ENCODE measurements at places on chromosomes 4 and X.
A peak's percentile ranks its signal among the peaks of the same experiment; 100 is the strongest.

DNA sequence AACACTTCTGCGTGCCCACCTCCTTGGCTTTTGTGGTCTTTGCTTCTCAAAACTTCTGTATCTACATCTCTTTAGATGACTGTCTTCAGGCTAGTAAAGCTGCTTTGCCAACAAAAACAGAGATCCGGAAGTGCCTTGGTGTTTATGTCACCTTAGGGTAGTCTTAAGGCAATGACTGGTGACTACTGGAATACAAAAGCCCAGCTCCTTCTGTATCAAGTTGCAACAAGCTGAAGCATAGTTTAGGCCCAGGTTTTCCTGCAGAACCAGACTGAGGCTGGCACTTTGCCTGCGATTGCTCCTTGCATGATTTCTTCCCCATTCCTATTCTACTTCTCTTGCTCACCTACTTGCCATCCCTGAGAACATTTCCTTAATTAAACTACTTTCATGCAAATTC lies 333.8 kb downstream of the DMD start:
- no peak for DNase-seq

GRCh38 chr4:172546782-172547181 lies 621.8 kb upstream of the GALNT7 start:
- no peak for DNase-seq

DNA sequence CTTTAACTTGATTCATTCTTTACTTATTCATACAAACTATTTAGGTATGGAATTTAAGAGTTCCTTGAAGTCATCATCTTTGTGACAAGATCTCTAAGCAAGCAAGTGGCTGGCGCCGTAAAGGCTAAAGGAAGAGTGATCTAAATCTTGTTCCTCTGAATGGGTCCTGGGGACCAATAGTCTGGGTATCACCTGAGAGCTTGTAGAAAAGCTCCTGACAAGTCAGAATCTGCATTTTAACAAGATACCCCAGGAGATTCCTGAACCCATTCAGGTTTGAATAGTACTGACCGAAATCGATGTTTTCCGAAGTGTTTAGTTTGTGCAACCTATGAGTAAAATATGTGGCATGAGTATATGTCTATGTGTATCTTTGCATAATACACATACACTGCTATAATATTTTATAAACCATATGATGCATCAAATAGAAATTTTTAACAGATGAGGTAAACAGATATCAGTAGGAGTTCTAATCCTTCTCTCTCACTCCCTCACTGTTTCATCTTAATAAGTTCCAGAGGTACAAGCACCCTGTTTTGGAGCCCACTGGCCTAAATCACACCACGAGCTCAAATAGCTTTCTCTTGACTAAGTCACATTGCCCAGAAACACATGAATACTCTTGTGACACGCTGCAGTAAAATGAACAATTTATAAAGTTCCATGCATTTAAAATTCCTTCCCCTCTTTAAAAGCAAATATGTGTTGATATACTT lies 170.0 kb downstream of the RELL1 start:
- DNase-seq = no peak

DNA sequence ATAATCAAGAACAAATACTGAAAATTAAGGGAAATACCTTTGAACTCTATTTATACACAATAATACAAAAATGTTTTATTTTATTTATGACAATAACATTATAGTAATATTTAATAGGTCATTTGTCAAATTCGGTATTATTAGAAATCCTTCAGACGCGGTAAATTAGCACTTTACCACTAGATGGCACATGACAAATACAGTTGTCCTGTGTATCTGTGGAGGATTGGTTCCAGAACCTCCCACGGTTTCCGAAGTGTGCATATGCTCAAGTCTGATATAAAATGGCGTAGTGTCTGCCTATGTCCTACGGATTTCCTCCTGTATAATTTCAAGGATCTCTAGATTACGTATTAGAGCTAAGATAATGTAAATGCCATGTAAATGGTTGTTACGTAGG lies 8.1 kb upstream of the LINC00632 start:
- peak; percentile 1 for DNase-seq

Measured in mucosa of descending colon (tissue), 3 donors.